ENCODE measurements at places on chromosomes 11 and 22. TPM values are rescaled to one million over a fixed set of nuclear protein-coding genes. Genes with fewer than 3 reads are reported as not detected.

The MAPK8IP1 gene
- total RNA-seq, result 2.6 TPM

- no peaks in the 10 kb centered on the region for H3K27me3 ChIP-seq
- peak; percentile 79 for DNase-seq
- H3K4me1 ChIP-seq, result peaks cover 35% of the 10 kb centered on the region
- H3K27ac ChIP-seq, result no peak overlapping the region
- H3K4me3 ChIP-seq, result no peak overlapping the region
These were observed 2.5 kb upstream of the NPAS4 start for GRCh38 chr11:66418168-66418985.

GRCh38 chr11:63845911-63846310 lies 7.0 kb downstream of the MARK2 start:
- H3K27ac ChIP-seq, result no peak overlapping the region
- peaks cover 41% of the 10 kb centered on the region for H3K36me3 ChIP-seq
- DNase-seq, result no peak
- no peaks in the 10 kb centered on the region for H3K27me3 ChIP-seq
- H3K4me1 ChIP-seq, result peaks cover 44% of the 10 kb centered on the region
- no peak overlapping the region for H3K4me3 ChIP-seq

DNA sequence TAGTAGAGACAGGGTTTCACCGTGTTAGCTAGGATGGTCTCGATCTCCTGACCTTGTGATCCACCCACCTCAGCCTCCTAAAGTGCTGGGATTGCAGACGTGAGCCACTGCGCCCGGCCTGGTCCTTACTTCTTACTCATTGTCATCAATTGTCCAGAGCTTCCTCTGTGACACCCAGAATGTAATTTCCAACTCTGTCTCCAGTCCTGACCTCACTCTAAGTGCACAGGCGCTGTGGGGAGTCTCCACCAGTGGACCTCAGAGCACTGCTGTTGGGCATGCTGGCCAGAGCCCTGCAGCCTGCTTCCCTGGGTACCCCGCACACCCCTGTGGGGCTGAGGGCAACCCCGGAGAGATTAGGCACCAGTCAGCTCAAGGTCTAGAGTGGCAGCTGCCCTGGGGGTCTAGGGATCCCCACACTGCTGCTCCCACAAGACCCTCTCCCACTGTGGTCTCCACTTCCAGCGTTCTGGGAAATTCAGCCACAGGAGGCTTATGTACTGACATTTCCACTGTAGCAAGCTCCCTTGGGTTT lies 1140.3 kb downstream of the TBC1D22A start:
- no peak overlapping the region for H3K27ac ChIP-seq
- no peaks in the 10 kb centered on the region for H3K4me1 ChIP-seq
- no peaks in the 10 kb centered on the region for H3K27me3 ChIP-seq
- H3K4me3 ChIP-seq, result no peak overlapping the region
- H3K36me3 ChIP-seq, result no peaks in the 10 kb centered on the region
